SJSA1 (cell line): ENCODE measurements at places on chromosomes 5 and 9.
A peak's percentile ranks its signal among the peaks of the same experiment; 100 is the strongest.

DNA sequence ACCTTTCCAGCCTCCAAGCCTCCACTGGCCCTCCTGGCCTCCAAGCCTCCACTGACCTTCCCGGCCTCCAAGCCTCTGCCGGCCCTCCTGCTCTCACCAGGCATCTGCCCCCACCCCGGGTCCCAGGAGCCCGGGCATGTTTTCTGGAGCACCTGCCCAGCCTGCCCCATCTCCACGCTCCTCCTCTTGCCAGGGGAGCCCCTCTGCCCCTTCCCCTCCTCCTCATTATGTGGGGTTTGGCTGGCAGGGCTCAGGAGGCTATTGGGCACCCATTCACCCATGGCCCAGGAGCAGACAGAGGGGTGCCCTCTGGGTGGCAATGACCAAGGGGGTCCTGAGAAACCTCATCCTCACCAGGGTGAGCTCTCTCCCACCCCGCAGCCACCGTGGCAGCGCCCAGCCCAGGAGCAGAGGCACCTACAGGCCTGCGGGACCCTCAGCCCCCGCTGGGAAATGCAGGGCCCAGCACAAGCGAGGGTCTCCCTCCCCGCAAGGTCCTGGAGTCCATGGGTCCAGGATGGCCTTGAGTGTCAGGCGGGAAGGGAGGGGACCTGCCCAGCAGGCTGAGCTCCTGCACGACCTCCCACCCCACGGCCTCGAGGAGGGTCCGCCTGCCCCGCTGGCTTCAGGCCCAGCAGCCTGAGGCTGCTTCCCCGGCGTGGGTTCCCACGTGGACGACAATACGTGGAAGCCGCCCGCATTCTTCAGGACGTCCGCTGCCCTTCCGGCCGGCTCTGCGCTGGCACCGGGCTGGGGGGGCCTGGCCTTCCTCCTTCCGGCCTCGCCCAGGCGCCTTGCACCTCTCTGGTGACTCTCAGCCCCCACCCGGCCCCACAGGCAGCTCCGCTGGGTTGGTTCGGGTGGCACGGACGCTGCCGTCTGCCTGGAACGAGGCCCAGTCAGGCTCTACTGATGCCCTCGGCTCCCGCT lies 51.4 kb upstream of the NRARP start:
- H3K27me3 ChIP-seq: no peaks in the 10 kb centered on the region
- no peak for DNase-seq
- no peak overlapping the region for H3K4me3 ChIP-seq
- no peak overlapping the region for H3K27ac ChIP-seq
- no peaks in the 10 kb centered on the region for H3K4me1 ChIP-seq

DNA sequence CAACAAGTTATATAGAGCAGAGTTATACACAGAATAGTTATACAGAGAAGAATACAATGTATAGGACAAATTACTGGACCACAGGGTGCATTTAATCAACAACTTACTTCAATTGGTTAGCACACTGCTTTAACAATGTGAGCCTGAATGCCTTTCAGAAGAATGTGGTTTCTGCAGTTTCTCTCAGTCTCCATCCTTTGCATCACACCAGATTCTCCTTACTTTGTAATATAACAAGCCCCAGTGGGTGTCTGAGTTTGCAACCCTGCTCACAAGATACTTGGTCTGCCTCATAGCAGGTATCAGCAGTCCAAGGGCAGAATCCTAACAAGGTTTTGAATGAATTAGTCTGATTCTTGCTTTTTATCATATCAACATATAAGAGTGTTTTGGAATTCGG lies 114.6 kb downstream of the GABRB2 start:
- DNase-seq: no peak
- H3K27ac ChIP-seq: no peak overlapping the region
- H3K27me3 ChIP-seq: no peaks in the 10 kb centered on the region

DNA sequence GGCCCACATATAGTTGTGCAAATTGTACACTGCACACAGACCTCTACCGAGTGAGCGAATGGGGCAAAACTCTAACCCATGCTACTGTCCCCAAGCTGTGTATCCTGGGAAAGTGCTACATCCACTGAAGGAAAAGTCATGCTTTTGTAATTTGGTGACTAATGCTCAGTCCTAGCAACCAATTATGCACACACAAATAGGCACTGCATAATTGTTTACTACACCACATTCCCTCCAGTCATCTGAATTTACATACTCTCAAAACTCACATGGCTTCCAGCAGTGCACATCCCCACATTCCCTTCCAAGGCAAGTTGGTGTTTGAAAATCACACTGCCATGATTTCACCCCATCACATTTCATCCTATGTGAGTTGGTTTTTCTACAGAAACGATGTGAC lies 125.9 kb upstream of the OSMR start:
- no peak overlapping the region for H3K4me3 ChIP-seq
- H3K27ac ChIP-seq: peak overlapping the region; percentile 80
- no peaks in the 10 kb centered on the region for H3K36me3 ChIP-seq
- H3K4me1 ChIP-seq: peaks cover 36% of the 10 kb centered on the region

DNA sequence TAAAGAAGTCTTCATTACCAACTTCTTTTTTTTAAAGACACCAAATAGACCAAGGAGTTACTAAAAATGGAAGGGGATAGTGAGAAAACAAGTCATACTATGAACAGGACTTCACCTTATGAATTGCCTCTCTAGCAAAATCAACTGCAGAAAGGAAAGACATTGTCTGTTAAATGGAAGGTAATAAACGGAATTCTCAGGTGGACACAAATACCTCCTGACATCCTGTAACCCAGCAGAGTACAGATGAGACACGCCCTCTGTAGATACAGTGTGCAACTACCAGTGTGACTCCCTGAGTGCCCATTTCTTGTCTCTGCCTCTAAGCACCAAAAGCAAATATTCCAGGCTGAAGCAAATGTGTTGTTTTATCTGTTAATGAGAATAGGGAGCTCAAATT lies 12.2 kb upstream of the PLPP1 start:
- H3K36me3 ChIP-seq: no peaks in the 10 kb centered on the region
- no peak overlapping the region for H3K4me3 ChIP-seq
- H3K4me1 ChIP-seq: no peaks in the 10 kb centered on the region
- no peaks in the 10 kb centered on the region for H3K27me3 ChIP-seq
- no peak overlapping the region for H3K27ac ChIP-seq

DNA sequence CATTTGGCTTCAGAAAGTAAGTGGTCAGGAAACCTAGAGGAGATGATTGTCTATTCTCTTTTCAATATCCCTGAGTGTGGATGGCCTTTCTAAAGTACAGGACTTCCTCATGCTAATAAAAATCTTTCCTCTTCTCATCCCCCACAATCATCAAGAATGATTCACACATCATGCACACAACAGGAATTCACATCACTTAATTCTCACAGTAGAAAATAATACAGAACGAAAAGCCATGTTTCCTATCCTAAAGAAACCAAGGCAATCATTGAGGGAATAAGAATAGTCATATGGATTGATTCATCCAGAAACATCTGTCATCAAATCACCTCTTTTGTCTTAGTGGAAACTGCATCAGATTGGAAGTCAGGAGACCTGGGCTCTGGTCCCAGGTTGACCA lies 203.1 kb upstream of the PIK3R1 start:
- H3K27ac ChIP-seq: no peak overlapping the region
- no peaks in the 10 kb centered on the region for H3K27me3 ChIP-seq
- H3K4me1 ChIP-seq: no peaks in the 10 kb centered on the region

GRCh38 chr5:1570975-1571374 lies 47.2 kb upstream of the LPCAT1 start:
- no peak overlapping the region for H3K27ac ChIP-seq
- no peaks in the 10 kb centered on the region for H3K36me3 ChIP-seq
- no peak for DNase-seq
- no peaks in the 10 kb centered on the region for H3K27me3 ChIP-seq
- H3K4me1 ChIP-seq: peaks cover 2% of the 10 kb centered on the region; the same call in 1 of the 2 replicates
- no peak overlapping the region for H3K4me3 ChIP-seq

DNA sequence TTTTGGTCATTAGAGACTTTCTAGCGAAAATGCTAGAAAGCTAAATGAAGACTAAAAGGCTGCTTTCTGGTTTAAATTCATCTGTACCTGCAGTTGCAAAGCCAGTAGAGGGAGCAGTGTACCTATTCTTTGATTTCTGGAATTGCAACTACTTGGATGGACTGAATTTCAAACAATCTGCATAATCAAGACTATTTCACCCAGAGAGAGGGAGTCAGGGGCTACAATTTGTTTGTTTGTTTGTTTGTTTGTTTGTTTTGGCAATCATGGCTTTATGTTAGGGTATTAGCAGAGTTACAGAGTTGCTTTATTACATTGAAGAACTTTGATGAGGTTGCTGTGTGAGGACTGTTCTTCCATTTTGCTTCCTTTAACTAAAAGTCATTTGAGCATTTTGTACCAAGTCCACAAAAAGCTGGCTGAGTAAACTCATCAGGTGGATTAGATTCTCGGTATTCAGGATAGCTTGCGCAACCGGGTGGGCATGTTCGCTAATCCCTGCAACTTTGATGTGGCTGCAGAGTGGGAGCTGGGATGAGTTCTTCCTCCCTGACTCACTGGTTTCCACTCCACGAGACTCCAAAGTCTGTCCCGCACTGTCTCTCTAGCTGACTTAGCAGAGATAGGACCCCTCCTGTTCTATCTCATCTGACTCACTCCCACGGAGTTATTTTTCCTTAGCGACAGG lies 80.0 kb upstream of the TUT7 start:
- H3K27me3 ChIP-seq: no peaks in the 10 kb centered on the region
- no peaks in the 10 kb centered on the region for H3K36me3 ChIP-seq
- peaks cover 9% of the 10 kb centered on the region for H3K4me1 ChIP-seq
- no peak overlapping the region for H3K4me3 ChIP-seq
- no peak overlapping the region for H3K27ac ChIP-seq
- peak; percentile 57 for DNase-seq

DNA sequence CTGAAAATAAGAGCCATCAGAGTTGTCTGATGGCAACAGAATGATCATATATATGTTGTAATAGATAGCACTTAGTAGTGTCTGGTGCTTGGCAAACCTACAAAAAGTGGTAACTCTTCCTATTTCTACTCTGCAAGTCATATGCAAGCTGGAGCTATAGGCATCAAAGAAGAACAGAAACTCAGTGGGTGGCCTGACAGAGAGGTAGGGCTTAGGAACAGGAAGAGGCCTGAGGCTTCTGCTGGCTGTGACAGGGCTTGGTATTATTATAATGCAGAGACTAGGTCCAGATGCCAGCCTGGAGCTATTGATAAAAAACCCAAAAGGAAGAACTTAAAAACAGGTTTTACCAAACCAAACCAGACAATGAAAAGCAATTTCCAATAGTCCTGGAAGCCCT lies 4.4 kb upstream of the DIAPH1 start:
- DNase-seq: peak; percentile 24
- H3K36me3 ChIP-seq: peaks cover 89% of the 10 kb centered on the region
- H3K27ac ChIP-seq: no peak overlapping the region
- H3K27me3 ChIP-seq: no peaks in the 10 kb centered on the region
- no peak overlapping the region for H3K4me3 ChIP-seq

- H3K4me3 ChIP-seq: no peak overlapping the region
- peak; percentile 19 for DNase-seq
- H3K4me1 ChIP-seq: no peaks in the 10 kb centered on the region
- H3K27me3 ChIP-seq: no peaks in the 10 kb centered on the region
- H3K36me3 ChIP-seq: no peaks in the 10 kb centered on the region
These were observed 237.1 kb downstream of the CACNA1B start for GRCh38 chr9:138114501-138115245.

DNA sequence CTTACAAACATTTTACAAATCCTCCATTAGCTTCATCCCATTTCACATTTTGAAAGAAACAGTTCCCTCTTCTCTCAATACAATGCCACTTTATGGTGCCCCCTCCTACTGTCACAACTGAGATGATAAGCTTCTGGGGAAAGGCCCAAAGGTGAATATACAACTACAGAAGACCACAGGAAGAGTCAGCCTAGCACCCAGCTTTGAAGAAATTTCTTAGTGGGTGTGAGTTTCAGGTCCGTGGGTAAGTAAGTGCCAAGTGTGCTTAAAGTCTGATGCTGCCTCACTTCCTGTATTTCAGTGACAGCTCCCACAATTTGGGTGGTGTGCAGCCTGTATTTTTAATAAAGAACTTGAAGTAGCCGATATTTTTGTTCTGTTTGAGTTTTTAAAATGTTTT lies 68.1 kb downstream of the ARHGEF28 start:
- peaks cover 5% of the 10 kb centered on the region; the same call in 1 of the 2 replicates for H3K36me3 ChIP-seq
- peak overlapping the region; percentile 38; the same call in 1 of the 2 replicates for H3K27ac ChIP-seq
- H3K4me1 ChIP-seq: peaks cover 52% of the 10 kb centered on the region
- H3K4me3 ChIP-seq: no peak overlapping the region

- H3K36me3 ChIP-seq: no peaks in the 10 kb centered on the region
- no peak for DNase-seq
- no peak overlapping the region for H3K4me3 ChIP-seq
These were observed 147.8 kb downstream of the MAST4 start for GRCh38 chr5:66744040-66744439.

DNA sequence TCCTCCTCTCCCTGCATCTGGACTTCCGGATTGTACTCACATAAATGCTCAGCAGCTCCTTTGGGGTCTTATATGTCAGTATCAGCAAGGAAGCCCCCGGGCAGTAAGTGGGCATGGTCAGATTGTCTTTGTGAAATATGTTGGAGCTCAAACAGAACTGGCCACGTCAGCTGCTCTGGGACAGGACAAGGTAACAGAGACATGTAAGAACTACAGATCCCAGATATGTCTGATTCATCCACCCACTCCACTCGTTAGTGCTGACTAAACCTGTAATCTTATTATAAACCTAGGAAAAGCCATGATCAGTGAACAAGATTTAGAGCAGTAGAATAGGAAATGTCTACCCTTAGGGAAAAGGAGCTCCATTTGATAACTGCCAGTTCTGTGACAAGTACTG lies 561.8 kb downstream of the CETN3 start:
- H3K36me3 ChIP-seq: no peaks in the 10 kb centered on the region
- no peaks in the 10 kb centered on the region for H3K4me1 ChIP-seq

GRCh38 chr9:128409978-128410377 lies 10.7 kb upstream of the CERCAM start:
- H3K4me1 ChIP-seq: 0 out of 2 replicates have a peak, but pooled peaks cover 3% of the 10 kb centered on the region
- H3K36me3 ChIP-seq: no peaks in the 10 kb centered on the region
- no peak for DNase-seq

GRCh38 chr9:341634-342421 lies 127.2 kb downstream of the DOCK8 start:
- no peak overlapping the region for H3K4me3 ChIP-seq
- no peaks in the 10 kb centered on the region for H3K27me3 ChIP-seq
- no peaks in the 10 kb centered on the region for H3K4me1 ChIP-seq
- DNase-seq: no peak

- H3K4me1 ChIP-seq: peaks cover 58% of the 10 kb centered on the region
- no peak for DNase-seq
- peak overlapping the region; percentile 85 for H3K27ac ChIP-seq
- no peaks in the 10 kb centered on the region for H3K27me3 ChIP-seq
These were observed 1.0 kb downstream of the LRRC8A start for GRCh38 chr9:128882677-128883603.

DNA sequence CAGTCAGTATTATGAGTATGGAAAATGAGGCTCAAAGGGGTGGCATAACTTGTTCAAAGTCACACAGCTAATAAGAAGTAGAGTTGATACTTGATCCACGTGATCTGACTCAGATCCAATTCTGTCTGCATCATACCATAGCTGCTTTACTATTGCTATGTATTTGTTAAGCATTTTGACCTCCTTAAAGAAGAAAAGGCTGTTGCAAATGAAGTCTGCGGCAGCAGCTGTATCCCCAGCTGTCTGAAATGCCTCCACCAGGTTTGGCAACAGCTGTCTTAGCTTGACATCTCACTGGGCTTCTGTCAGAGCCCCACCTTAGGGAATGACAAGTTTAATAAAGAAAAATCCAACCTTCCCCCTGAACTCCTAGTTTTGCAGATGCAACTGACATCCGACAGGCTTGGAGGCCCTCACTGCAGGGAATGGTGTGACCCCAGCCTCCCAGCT lies 75.6 kb upstream of the SLC44A1 start:
- no peak overlapping the region for H3K4me3 ChIP-seq
- H3K27me3 ChIP-seq: no peaks in the 10 kb centered on the region
- no peak for DNase-seq
- H3K27ac ChIP-seq: no peak overlapping the region
- H3K36me3 ChIP-seq: no peaks in the 10 kb centered on the region
